Activated T-helper 1 cell treated with anti-CD3 and anti-CD28 coated beads, Interleukin-2, amount 50 U/mL, for 16 hours (primary cell): ENCODE measurements at places on chromosomes 2 and 18.

GRCh38 chr2:69104261-69104660 lies 91.3 kb downstream of the ANTXR1 start:
- no peak for DNase-seq

DNA sequence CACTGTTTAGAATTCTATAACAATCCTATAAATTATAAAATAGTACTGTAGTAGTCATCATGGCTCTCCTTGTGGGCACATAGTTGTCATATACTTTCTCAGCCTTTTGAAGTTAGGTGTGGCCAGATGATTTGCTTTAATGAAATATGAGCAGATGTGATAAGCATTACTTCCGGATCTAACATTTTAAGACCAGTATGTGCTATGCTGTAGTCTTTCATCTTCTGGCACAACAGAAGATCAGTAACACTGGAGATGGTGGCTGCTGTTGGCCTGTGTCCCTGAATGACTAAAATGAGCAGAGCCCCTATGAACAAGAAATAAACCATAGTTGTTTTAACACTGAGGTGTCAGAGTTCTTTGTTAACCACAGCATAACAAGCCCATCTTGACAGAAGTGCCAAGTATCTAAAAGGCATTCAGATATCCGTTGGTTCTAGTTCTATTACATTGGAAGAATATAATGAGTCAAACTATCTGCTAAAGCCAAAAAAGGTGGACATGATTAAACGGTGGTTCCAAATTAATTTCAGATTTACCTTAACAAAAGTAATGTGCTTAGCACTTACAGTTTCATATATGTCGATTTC lies 6.3 kb downstream of the MEX3C start:
- no peak for DNase-seq

GRCh38 chr2:12824351-12824777 lies 107.6 kb downstream of the TRIB2 start:
- no peak for DNase-seq

DNA sequence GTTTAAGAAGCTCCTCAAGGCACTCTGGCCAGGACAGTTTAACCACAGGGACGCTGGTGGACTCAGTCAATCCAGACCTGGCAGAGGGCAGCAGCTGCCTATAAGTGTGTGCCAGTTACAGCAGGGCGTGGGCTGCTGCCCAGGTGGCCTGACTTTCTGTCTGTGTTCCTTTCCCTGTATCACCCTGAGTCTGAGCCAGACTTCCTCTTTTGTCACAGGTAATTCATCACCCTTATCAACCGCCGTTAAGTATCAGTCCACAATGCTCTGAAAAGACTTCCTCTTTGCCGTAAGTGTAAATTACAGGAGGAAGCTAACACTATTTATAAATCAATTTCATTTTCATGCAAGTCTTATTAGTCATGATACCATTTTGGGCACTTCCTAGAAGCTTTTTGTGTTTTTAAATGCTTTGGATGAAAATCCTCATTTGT lies 7.0 kb downstream of the LPIN1 start:
- no peak for DNase-seq

GRCh38 chr18:39186008-39186407 lies 1620.4 kb upstream of the CELF4 start:
- DNase-seq: no peak

DNA sequence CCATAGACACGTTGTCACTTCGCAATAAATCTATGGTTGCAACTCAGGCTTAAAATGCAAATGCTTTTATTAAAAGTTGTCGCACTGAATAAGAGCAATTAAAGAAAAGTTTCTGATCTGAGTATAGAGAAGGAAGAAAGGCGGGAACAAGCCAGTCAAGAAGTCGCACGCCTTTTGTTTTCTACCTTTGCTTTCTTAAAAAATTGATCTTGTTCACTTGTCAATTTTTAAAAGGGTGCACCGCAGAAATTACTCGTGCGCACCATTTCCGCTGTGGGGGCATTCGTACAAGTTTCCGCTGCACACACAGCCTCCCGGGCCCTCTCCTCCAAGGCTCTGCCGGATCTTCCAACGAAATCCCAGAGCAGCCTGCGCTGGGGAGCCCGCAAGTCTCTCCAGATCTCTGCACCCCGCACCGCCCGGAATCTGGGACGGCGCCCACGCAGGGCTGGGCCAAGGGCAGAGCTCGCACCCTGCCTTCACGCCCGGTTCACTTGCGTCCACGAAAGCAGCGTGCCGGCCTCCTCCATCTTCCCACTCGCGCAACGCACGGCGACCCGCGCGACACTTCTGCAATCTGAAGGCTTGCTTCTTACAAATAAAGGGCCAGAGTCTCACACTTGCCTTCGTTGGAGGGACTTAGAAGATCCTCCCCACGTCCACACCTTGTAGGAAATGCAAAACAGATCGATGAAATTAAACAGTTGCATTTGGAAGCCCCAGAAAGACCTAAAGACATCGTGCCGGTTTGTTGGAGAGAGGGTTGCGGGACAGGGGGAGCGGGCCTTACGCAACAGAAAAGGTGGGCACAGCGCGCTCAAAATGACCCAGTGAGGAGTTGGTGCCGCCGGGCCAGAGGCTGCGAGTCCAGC lies 2.6 kb upstream of the SALL3 start:
- no peak for DNase-seq

- DNase-seq: no peak
These were observed 254.2 kb downstream of the GALNT13 start for GRCh38 chr2:154125891-154126290.

GRCh38 chr2:24163186-24163585 lies 11.7 kb upstream of the FAM228A start:
- DNase-seq: no peak

DNA sequence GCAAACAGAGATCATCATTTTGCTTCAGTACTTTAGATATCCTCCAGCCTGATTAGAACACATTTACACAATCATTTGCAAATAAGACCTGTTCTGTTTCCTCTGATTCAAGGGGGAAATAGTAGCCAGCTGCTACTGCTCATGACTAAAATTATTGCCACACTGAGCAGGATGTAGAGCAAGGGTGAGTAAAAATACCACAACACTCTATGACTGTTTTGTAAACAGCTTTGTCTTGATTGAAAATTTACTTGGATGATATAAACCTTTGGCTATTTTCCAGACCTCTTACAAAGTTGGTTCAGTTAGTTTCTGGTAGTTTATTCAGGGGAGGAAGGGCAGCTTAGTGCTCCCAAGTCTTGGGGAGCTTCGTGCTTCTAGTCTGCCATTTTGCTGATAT lies 286.4 kb upstream of the CNTNAP5 start:
- no peak for DNase-seq

DNA sequence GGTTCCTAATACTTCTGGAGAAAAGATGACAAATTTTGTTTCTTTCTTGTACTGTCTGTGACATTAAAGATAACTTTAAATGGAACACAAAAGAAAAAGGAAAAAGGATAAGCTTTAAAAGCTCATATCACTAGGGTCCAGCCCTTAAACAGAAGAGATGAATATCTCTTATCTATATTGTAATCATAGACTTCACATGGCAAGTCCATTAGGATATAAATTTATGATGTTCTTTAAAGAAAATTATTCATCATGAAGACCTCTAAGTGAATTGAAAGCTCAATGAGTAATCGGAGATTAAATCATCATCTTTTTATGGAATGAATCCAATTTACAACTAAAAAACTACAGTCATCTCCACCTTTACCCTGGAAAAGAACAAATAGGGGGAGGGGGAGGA lies 111.6 kb upstream of the SATB2 start:
- no peak for DNase-seq

- DNase-seq: no peak
These were observed 143.3 kb upstream of the KLHL29 start for GRCh38 chr2:23241611-23242245.

GRCh38 chr2:185291035-185291647 lies 447.5 kb upstream of the FSIP2 start:
- no peak for DNase-seq

DNA sequence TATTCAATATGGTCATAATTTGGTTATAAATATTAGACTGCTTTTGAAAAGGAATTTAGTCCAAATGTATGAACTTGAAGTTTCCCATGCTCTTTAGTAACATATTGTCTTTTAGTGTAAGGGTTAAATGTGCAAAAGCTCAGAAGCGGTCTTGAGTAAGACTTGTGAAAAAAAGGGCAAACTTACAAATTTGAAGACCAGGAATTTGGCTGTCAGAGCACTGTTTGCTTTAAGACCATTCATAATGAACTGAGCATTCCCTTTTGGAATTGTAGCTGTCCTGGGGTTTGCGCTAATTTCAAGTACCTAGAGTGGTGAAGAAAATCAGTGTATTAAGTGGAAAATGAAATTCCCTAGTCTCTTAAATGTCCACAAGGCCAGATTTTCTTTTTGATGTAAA lies 6.9 kb upstream of the ZEB2 start:
- no peak for DNase-seq
